Tibial artery (tissue), 4 donors: ENCODE measurements at places on chromosomes 4 and X.

- no peak for DNase-seq
These were observed 280.7 kb upstream of the GALNT7 start for GRCh38 chr4:172887959-172888358.

DNA sequence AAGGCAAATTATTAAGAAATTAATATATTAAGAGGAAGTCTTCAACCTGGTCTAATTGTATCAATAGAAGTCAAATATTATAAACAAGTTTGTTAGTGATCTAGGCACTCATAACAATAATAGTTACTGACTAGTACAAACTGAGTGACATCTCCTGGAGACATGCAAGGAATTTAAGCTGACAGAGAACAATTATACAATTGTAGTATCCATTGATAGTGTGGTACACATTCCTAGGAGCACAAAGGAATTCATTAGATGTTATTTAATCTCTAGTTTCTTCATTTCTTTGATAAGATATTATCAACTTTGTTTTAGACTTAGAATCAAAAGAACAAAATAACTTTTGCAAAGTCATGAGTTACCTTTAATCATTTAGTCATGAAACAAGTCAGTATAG is 1048.6 kb downstream of the PCDH7 start:
- DNase-seq, result no peak

DNA sequence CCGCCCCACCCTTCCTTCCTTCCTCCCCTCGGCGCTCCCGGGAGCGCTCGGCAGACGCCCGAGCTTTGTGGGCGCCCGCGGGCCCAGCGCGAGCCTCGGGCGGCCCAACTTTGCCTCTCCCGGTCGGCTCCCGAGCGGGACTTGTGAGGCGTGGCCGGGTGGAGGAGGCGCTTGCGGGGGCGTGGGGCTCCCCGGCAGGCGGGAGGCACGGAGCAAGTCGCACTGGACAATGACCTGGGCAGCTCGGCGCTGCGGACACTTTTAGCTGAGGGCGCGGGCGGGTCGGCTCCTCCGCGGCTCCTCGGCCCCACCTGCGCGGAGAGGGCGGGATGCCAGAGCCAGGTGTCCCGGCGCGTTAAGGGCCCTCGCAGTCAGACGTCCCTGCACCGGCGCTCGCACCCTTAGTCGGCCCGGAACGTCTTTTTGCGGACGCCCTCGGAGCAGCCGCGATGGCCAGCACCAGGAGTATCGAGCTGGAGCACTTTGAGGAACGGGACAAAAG is 385 bp downstream of the DCLK2 start:
- DNase-seq, result peak; percentile 81

- peak; percentile 9 for DNase-seq
These were observed 78.4 kb downstream of the JAKMIP1 start for GRCh38 chr4:6121941-6122340.
